Activated CD4-positive, alpha-beta T cell treated with anti-CD3 and anti-CD28 coated beads, Interleukin-2, amount 10 ng/mL, durations not matched to agents 7 days and 5 days (primary cell): ENCODE measurements at places on chromosomes 6 and 20. TPM values are rescaled to one million over a fixed set of nuclear protein-coding genes. Genes with fewer than 3 reads are reported as not detected.

Gene GPX5
- not detected for total RNA-seq

Gene IMPG1
- not detected for total RNA-seq

Gene SAPCD1
- total RNA-seq: 9.8 TPM

Gene PTCHD4
- total RNA-seq: not detected

Gene MYLK4
- 0.69 TPM for total RNA-seq

DNA sequence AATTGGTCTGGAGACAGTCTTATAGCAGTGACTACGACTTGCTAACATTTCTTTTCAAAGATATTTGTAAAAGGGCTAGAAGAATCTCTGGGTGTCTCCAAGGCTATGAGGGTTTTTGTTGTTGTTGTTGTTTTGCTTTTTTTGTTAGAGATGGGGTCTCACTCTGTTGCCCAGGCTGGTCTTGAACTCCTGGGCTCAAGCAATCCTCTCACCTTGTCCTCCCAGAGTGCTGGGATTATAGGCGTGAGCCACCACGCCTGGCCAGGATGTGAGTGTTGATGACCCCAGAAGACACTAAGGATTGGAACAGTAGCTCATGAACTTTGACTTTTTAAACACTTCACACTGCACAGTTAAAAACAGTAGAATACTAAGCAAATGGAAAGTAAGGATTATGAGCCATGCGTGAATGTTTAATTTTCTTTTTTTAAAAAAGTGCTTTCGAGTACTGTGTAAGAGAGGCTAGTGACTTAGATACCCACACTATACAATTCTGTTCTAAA is 76.4 kb downstream of the GCNT2 start:
- no peak for DNase-seq

DNA sequence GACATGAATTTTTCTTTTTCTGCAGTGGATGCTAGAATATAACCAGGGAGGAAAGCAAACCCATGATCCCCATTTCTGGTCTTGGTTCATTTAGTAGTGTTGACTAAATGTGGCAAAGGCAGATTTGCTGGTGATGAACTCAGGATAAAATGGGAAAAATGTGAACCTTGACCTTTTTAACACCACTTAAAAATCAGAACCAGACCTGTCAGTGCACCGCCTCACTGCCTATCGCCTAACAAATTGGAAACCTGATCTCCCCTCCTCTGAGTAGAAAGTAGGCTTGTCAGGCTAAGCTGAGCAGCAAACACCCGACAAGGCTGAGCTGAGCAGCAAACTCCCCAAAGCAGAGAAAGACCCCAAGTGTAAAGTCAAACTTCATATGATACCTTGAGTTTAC is 254.8 kb downstream of the FOXC1 start:
- no peak for DNase-seq

GRCh38 chr6:111119571-111120329 is 32.4 kb downstream of the SLC16A10 start:
- no peak for DNase-seq

- no peak for DNase-seq
Observed at GRCh38 chr6:92779746-92780145, 639.6 kb downstream of the EPHA7 start.

DNA sequence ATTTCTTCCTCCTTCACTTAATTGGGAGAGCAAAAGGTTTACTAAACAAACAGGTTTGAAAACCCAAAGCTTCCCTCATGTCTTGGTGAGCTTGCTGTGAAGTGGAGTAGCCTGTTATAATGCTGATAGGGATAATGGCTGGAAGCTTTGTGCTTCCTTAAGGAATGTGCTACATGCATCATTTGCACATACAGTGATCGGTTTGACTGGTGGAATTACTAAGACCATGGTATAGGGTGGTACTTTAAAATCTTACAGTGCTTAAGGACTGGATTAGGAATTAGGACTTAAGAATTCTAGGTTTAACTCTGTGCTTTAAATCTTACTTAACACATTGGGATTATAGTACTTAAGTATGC is 75.7 kb downstream of the ARID1B start:
- no peak for DNase-seq

DNA sequence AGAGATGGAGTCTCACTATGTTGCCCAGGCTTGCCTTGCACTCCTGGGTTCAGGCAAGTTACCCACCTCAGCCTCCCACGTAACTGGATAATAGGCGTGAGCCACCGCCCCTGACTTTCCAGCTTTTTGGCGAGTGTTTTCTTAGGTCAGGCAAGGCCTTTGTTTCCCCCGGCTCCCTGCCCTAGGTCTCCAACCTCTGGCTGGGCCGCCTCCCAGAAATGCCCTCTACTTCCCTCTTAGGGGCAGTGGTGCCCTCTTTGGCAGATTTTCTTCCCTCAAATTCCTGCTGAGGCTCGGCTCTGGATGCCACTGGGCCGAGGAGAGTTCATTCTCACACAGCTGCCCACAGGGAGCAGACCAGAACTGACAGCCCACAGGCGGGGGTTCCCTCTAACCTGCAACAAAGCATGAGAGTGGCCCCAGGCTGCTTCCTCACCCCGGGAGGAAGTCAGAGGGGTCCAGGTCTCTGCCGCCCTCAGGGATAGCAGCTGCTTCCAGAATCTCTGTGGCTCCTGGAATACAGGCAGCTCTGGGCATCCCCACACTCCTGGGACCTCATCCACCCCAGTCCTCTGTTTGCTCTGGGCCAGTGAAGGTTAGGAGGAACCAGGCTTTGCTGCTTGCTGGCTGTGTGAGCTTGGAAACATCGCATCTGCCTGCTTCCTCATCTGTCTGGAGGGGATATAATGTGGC is 56.5 kb downstream of the TCP11 start:
- DNase-seq: no peak

GRCh38 chr20:57375652-57376230 is 15.5 kb upstream of the RBM38 start:
- DNase-seq: no peak

DNA sequence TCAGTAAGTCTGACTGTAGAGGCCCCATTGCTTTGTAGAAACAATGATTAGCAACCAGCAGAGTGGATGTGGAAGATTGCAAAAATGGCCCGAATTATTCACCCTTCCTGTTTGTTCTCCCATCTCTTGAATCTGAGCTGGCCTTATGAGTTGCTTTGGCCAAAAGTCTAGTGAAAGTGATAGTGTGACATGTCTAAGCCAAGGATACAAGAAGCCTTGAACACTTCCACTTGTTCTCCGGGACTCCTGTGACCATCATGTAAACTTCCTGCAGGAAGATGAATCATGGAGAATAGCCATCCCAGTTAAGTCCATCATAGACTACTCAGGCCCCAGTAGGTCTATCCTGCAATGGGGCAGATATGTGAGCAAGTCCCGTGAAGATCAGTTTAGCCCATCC is 252.0 kb upstream of the JAG1 start:
- no peak for DNase-seq

DNA sequence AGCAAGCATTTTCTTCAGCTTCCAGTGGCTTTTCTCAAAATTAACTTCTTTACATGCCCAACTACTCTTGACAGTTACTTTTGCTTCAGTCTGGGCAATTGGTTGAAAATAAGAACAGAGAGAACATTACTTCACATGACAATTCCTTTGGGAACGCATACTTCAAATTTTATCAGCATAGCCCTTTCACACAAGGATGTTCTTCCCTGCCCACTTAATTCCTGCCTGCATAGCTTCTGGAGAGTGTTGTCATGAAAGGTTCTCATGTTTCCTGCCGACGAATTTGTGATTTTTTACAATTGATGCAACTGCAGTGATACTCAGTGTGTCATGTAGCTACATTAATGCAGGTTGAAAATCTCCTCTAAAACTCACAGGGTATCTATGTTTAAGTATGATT is 22.0 kb upstream of the SNRNP48 start:
- DNase-seq: no peak

DNA sequence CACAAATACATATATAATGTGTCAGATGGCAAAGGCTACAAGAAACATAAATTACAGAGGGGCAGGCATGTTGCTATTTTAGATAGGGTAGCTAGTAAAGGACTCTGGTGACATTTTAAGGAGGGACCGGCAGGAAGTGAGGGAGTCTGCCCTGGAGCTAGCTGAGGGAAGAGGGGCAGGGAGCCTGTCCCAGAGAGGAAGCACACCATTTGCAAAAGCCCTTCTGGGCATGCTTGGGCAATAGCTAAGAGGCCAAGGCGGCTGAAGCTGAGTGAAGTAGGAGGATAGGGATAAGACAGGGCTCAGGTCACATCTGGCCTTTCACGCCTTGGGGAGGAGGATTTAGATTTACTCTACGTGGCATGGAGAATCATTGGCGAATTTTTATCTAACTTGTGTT is 96.2 kb downstream of the RTN4IP1 start:
- no peak for DNase-seq

DNA sequence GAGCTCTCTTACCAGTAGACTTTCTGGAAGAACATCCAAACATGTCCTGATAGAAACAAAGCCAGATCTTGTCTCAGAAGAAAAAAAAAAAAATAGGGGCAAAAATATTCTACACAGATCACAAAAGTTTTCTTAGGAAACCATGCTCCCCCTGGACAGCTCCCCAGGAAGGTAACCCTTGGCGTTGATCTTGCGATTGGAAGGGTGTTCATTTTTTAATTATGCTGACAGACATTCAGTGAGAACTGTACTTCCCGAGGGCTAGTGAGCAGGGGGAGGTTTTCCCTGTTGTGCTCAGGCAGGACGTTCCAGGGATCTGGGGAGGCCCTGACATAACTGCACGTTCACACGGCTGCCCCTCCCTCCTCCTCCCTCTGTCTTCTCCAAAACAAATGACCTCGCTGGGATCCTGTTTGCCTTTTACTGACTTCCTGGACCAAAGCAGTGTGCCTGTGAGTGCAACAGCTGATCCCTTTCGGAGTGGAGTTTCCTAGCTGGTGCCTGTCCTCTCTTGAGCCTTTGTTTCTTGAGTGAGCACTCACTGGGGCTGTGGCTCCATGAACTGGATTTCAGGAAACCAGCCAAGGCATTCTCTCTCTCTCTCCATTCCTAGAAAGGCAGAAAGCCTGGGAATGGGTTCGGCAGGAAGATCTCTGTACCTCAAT is 46.7 kb downstream of the MARCKS start:
- no peak for DNase-seq

DNA sequence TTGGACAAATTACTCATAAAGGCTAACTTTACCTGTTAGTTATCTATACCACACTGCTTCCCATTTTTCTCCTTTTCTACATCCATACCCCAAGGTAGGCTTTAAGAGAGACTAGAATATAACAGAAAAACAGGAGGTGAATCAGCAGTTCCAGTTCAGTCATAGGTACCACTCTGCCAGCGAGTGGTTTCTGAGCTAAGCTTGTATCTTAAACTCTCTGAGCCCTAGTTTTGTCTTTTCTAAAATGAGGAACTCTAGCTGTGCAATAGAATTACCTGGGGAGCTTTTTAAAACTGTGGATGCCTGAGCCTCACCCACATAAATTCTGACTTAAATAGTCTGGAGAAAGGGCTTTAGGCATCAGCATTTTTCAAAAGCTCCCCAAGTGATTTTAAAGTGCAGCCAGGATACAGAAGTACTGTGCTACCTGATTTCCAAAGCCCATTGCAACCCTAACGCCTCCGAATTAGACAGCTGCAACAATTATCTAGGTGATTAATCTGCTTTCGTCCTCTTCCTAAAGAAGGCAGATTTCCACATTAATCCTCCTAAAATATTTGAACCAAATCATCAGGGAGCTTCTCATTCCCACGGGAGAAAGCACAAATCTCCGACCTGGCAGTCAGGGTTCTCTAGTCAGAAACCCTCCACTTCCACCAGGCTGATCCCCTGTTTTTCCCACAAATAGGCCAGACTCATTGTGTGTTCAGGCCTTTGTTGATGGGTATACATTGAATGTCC is 37.4 kb upstream of the RPL7L1 start:
- DNase-seq: no peak

GRCh38 chr6:287489-287860 is 4.8 kb upstream of the DUSP22 start:
- DNase-seq: peak; percentile 5

GRCh38 chr6:168264593-168265335 is 54.8 kb downstream of the DACT2 start:
- DNase-seq: no peak

- DNase-seq: no peak
Observed at GRCh38 chr6:111122458-111123286, 35.4 kb downstream of the SLC16A10 start.

DNA sequence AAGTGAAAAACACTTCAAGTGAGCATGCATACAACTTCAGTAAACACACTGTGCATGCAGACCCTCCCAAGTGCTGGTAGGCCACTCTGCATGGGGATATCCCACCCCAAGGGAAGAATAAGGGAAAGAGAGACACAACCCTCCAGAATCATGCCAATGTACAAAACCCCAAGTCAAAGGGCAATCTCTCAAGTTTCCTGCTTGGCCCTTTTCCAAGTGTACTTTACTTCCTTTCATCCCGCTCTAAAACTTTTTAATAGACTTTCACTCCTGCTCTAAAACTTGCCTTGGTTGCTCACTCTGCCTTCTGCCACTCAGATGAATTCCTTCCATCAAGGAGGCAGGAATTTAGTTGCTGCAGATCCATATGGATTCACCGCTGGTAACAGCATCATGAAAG is 205.7 kb upstream of the PROKR2 start:
- no peak for DNase-seq

- DNase-seq: no peak
Observed at GRCh38 chr6:145480024-145480423, 255.3 kb downstream of the EPM2A start.

- DNase-seq: no peak
Observed at GRCh38 chr6:126300126-126300525, 39.8 kb upstream of the CENPW start.

GRCh38 chr6:134183844-134184243 is 131.4 kb upstream of the SLC2A12 start:
- DNase-seq: no peak

GRCh38 chr20:44540834-44541233 is 19.0 kb upstream of the SERINC3 start:
- DNase-seq: no peak

DNA sequence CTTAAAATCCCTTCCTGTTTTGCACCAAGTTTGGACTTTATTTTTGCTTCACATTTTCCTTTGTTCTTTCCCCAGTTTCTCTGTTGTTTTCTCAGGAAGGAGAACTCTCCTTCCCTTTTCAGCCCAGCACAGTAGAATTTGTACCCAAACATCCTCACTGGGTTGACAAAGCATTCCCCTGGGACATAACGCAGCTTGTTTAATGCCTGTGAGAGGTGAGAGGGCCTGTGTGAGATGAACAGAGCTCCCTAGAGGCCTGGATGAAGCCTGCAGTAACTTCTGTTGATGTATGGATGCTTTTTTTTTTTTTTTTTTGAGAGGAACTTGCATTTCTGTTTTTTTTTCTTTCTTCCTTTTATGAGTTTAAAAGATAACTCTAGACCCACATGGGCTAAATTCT is 104.9 kb upstream of the SLC22A23 start:
- no peak for DNase-seq

GRCh38 chr20:3374296-3374695 is 33.2 kb downstream of the DNAAF9 start:
- DNase-seq: no peak

- no peak for DNase-seq
Observed at GRCh38 chr6:4856785-4857184, 80.6 kb downstream of the CDYL start.

GRCh38 chr20:59137532-59137931 is 26.1 kb upstream of the ZNF831 start:
- DNase-seq: no peak
